ENCODE measurements at places on chromosomes 3 and 15. TPM values are rescaled to one million over a fixed set of nuclear protein-coding genes. Genes with fewer than 3 reads are reported as not detected.

The SCN11A gene
- 0.46 TPM for total RNA-seq

The CLDN1 gene
- 3.0 TPM for total RNA-seq

The ARIH2 gene
- 70.6 TPM for total RNA-seq

The SKOR1 gene
- total RNA-seq = 0.69 TPM

The NKIRAS1 gene
- total RNA-seq = 51.4 TPM

The ANKRD63 gene
- total RNA-seq = 2.3 TPM

The SLC9C1 gene
- total RNA-seq = 0.23 TPM

All from diencephalon (tissue), 1 donor.